ENCODE measurements at places on chromosomes 12 and 14.

DNA sequence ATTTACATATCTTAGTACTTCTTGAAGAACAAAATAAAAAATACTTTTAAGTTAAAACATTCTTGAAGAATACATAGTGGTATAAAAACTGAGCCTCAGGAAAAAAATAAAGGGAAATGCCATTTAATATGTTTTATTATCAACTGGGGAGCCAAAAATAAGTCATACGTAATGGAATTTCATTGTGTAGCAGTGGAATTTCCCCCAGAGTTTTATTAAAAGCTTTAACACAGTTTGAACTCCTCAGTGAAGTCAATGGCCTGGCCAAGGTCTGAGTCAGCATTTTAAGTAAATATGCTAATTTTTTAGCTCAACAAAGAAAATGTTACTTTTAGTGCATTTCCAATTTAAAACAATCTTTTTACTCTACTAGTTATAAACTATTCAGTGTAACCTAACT is 350.1 kb upstream of the ATP2B1 start:
- DNase-seq = peak; percentile 4

- no peak for DNase-seq
Observed at GRCh38 chr14:66944872-66945271, 244.4 kb upstream of the GARIN2 start.

DNA sequence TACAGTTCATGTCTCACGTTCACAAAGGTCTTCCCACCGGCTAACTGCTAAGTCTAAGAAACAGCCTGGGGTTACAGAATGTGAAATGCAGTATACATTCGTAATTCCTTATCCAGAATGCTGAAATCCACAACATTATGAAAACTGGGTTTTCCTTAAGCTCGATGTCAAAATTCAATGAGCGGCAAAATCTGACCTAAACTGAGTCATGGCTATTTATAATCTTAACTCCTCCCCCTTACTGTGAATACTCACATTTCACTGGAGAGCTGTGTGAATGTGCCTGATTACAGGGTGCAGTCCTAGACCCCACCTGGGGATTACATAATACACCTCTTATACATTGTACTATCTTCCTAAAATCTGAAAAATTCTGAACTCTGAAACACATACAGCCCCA is 35.3 kb downstream of the STX2 start:
- DNase-seq = no peak

GRCh38 chr12:19647806-19648556 is 208.7 kb downstream of the AEBP2 start:
- no peak for DNase-seq

- no peak for DNase-seq
Observed at GRCh38 chr12:75097003-75097402, 112.6 kb downstream of the KCNC2 start.

GRCh38 chr12:12839873-12840579 is 26.9 kb downstream of the DDX47 start:
- peak; percentile 68 for DNase-seq

DNA sequence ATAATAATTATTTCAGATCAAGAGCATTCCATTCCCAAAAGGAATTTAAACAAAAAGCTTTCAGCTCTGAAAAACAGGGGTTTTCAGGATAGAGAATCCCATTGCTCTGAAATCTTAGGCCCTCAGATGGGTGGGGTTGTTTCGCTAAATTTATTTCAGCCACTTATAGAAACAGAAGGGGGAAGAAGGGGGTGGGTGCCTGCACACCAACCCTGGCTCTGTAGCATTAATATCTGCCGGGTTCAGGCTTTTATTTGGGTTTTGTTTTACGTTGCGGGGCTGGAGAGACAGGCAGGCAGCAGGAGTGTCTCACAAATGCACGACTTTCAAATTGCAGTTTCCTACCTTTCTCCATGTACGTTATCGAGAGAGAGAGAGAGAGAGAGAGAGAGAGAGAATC is 12.5 kb upstream of the ZFP36L1 start:
- no peak for DNase-seq

- DNase-seq = no peak
Observed at GRCh38 chr12:79162948-79163347, 298.4 kb downstream of the SYT1 start.

DNA sequence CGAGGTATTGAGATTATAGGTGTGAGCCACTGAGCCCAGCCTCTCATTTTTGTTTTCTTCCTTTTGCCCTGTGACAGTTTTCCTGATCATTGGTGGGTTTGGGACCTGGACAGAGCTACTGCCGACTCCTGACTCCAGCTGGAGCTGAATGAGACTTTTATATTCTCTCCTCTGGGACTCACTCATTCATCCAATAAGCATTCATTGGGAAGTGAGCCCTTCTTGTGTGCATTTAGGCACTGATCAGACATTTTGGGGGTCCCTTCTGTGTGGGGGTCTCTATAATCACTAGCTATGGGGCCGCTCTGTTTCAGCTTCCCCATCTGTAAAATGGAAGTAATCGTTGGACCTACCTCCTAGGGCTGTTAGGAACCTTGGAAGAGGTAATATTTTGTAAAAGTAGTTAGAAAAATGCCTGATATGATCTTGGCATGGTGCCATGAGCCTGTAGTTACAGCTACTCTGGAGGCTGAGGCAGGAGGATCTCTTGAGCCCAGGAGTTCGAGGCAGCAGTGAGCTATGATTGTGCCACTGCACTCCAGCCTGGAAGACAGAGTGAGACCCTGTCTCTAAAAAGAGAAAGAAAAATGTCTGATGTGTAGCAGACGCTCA is 7.2 kb downstream of the SH2B3 start:
- no peak for DNase-seq

GRCh38 chr12:106710143-106710893 is 64.2 kb upstream of the RIC8B start:
- no peak for DNase-seq

DNA sequence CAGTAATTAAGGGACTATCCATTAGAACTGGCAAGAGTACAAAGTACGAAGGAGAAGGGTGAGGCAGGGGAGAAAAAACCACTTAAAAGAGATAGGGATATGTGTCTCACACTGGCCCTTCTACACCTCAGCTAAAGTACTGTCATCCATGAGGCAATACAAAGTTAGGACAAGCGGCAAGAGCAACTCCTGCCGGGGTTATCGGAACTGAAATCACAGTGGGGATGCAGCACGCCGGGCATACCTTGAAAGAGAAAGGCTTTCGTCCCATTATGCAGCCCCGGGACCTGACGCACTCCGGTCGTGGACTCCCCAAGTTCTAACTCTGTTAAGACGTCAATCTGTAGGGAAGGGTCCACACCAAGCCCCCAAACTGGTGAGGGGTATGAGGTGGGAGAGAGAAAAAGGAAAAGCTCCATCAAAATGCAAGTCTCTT is 1.1 kb downstream of the NELL2 start:
- no peak for DNase-seq

DNA sequence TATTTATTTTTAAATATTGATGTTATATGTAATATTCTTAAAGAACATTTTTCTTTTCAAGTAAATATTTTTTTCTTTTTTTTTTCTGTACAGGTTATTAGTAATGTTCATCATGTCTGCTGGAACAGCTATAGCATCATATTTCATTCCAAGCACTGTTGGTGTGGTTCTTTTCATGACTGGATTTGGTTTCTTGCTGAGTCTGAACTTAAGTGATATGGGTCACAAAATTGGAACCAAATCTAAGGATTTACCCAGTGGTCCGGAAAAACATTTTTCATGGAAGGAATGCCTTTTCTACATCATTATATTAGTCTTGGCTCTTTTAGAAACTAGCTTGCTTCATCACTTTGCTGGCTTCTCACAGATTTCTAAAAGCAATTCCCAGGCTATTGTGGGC is 23.2 kb downstream of the PCNX4 start:
- DNase-seq = no peak

GRCh38 chr14:101040538-101041442 is 137.3 kb upstream of the RTL1 start:
- no peak for DNase-seq

DNA sequence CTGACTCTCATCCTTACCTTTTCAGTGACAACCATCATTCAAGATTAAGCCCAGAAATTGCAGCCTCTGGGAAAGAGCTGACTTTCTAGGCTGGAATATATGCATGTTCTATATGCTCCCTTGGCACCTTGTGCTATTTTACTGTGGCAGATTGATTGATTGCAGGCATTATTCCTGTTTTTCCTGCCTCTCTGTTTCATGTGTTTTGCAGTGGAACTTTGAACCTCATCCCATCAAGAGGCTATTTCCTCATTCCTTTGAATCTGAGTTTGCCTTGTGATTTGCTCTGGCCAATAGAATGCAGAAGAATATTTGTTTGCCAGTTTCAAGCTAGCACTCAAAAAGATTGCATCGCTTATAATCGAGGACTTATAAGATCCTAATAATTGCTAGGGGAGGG is 174.8 kb upstream of the DCN start:
- DNase-seq = no peak

DNA sequence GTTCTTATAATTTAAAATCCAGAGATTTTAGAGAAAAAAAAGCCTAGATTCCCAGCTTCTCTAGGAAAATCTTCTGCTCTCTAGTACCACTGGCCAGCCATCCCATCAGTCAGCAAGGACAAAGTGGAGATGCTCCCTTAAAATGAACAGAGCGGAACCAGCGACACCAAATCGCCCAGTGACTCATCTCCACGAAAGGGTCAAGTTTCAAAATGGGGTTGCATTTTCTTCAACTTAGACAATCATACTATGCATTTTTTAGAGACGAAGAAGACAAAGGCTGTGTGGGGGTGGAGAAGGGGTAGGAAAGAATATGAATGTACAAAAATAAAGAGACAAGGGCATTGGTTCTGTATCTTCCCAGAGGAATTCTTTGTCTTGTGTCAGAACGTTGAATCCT is 212.0 kb downstream of the SLC15A4 start:
- no peak for DNase-seq

GRCh38 chr14:44970907-44971306 is 8.9 kb downstream of the TOGARAM1 start:
- DNase-seq = no peak

GRCh38 chr12:113185180-113186032 is at the start of the genes DDX54 and RITA1:
TSS of gene DDX54 (minus strand) at chr12:113185478. CDS start at chr12:113185451, 27 bp downstream.
TSS of gene RITA1 (plus strand) at chr12:113185721. CDS start at chr12:113186747, 1,026 bp downstream.
- DNase-seq = peak; percentile 71

DNA sequence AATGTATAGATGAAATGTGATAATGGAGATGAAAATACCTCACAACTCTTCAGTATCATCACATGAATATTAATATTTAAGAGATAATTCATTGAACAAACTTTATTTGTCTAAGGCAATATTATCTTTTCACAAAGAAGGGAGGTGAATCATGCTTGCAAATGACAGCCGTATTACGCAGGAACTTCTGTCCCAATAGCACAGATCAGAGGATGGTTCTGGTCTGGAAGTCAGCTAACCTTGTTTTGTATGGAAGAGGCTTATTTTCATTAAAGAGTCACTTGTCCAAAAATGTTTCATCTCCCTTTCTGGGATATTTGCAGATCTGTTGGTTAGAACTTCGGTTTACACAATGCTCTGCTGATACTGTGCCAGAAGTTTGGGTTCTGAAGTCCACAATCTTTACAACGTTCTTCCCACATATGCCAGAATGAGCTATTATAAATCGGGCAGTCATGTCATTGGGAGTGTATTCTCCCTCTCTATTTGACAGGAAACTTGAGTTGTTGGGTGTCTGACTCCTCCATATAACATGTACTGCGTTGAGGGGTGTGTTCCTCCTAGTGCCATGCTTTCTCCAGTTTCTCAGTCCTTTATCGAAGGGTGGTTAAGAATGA is 29.8 kb downstream of the YY1 start:
- DNase-seq = no peak

DNA sequence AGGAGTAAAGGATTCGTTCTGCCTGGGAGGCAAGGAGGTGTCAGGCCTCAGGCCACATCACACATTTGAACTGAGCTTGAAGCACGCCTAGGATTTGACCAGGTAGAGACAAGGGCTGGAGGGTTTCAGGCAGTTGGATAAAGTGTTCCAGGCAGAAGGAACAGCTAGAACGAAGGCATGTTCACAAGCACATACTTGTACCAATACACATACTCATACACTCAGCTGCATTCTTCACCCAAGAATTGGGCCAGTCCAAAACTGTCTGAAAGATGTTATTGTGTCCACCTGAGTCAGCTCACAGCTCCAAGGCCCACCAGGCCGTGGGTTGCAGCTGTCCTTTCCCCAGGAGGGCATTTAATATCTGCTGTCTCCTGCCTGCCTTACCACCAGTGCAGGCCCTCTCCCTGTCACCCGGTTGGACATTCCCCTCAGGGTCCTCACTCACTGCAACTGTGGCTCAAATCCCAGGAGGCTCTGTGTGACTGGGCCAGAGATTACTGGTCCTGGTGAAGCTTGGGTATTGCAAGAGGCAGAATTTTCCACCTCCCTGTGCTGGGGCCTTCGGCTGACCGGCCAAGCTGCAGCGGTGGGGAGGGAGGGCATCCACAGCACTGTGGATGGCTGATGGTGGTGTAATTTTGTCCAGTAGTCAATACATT is 12.8 kb upstream of the AQP2 start:
- peak; percentile 36 for DNase-seq

- DNase-seq = no peak
Observed at GRCh38 chr12:108689314-108690190, 41.8 kb downstream of the CORO1C start.

DNA sequence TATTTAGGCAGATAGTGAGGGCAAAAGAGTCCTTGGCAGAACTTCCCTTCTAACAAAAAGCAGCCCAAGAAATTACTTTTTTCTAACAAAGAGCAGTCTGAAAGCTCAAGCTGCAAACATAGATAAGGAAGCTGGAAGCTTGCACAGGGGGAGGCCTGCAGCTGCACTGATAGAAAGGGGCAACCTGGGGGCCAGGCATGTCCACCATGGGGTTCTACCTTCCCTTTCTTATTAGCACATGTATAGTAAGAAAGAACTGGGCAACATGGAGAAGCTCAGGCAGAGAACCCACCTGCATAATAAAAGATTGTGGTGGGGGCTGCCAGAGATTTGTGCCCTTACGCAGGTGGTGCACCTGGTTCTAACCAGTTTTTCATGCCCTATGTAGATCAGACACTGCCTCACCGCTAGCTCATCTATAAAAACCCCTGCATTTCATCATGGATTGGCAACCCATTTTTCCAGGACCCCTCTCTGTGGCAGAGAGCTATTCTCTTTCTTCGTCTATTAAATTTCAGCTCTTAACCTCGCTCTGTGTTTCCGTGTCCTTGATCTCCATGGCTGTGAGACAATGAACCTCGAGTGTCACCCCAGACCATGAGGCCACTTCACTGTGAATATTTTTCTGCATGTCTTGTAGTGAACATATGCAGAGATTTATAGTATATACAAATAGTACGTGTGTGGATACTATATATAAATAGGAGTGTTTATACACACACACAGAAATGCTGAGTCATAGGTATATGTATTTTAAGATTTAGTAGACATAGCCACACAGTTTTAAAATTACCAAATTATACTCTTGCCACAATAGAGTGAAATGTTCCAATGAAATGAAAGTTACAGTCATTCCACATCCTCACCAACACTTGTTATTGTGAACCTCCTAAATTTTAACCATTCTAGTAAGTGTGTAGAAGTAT is 53.0 kb downstream of the PEX5 start:
- no peak for DNase-seq

- no peak for DNase-seq
Observed at GRCh38 chr12:102543494-102544485, 63.4 kb upstream of the IGF1 start.

DNA sequence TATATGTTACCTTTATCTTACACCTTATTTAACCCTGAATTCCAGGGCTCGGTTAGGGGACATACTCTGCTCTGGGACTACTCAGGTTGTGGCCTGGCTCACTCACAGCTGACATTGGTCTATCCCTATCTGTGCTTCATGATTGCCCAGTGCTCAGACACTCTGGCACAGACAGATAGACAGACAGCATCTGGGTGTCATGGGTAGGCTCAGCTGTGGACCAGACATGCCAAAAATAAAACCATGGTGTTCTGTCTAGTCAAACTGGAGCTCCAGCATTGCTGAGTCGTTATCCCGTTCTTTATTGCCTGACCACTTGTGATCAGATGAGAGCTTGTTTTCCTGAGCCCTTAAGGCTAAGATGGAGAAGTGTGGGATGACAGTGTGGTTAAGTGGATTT is 29.0 kb downstream of the FBXW8 start:
- no peak for DNase-seq

Measured in RWPE1 (cell line).